ENCODE measurements at places on chromosomes 7 and 10.
A peak's percentile ranks its signal among the peaks of the same experiment; 100 is the strongest.

DNA sequence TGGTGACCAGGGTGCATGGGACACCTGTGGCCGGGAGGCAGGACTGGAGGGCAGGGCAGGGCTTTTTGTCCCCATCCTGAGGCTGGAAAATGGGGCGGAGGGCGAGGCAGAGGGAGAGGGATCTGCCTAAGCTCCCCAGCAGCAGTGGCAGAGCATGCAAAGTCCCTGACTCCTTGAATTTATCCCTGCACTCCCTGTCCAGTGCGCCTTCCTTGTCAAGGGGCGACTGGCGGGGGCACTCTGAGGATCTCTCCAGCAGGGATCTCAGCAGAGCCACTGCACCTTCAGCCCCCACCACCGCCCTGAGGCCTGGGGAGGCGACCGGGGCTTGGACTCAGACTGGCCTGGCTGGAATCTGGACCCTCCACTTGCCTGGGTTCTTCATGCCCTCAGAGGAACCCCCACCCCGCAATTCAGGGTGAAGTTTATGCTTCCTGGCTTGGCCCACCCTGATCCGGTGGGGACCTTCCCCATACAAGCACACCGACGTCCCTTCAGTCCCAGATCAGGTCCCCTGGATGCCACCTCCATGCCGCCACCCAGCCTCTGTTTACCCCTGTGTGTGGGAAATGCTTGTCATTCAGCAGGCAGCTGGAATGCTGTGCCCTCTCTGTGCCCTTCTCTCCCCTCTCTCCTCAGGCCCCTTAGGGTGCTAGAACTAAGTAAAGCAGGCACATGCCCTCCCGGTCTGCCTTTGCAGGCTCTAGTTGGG is 46.3 kb downstream of the CDH23 start:
- no peak for DNase-seq

DNA sequence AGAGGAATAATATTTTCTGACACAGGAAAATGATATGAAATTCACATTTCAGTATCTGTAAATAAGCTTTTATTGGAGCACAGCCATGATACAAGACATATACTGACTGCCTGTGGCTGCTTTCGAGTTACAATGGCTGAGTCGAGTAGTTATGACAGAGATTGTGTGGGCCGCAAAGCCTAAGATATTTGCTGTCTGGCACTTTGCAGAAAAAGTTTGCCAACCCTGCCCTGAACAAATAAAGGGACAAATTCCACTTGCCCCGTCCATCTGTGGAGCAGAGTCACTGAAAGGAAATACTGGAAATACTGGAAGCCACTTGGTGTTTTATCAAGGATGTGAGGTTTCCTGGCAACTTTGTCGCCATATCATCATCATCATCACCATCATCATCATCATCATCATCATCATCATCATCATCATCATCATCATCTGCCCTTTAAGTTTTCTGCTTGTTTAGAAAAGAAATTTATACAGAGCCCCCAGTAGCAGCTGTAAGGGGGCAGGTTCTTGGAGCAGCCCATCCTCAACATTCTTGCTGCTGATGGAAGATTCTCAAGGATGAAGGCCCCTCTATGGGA is 85.8 kb downstream of the TCF7L2 start:
- DNase-seq, result no peak

DNA sequence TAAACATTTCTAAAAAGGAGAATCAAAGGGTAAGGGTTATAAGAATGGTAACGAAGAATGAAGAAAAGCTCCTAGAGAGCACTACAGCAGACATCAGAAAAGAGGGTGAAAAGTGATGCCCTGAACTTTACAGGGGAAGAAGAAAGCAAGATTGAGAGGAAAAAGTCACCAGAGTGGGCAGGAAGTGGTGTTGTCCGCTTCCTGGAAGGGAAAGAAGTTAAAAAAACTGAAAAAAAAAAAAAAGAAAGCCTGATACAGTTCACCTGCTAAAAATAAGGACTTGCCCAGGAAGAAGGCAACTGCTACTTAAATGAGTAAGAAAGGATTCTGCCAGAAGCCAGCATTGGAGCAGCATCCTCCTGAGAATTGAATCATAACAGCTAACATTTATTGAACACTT is 330.1 kb upstream of the PHF14 start:
- no peak for DNase-seq

DNA sequence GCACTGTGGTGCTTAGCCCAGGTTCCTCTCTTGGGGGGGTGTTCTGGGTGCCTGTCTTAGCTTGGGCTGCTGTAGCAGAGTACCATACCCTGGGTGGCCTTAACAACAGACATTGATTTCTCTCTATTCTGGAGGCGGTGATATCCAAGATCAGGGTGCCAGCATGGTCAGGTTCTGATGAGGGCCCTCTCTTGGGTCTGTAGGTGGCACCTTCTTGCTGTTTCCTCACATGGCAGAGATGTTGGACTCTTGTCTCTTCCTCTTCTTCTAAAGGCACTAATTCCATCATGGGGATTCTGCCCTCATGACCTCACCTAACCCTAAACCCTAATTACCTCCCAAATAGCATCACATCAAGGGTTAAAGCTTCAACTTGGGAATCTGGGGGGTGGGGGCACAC is 19.9 kb upstream of the CRHR2 start:
- DNase-seq, result no peak

- no peak for DNase-seq
These were observed 63.7 kb downstream of the PRKCQ start for GRCh38 chr10:6516281-6516928.

GRCh38 chr10:90977855-90978486 is 57.1 kb upstream of the ANKRD1 start:
- DNase-seq, result no peak

DNA sequence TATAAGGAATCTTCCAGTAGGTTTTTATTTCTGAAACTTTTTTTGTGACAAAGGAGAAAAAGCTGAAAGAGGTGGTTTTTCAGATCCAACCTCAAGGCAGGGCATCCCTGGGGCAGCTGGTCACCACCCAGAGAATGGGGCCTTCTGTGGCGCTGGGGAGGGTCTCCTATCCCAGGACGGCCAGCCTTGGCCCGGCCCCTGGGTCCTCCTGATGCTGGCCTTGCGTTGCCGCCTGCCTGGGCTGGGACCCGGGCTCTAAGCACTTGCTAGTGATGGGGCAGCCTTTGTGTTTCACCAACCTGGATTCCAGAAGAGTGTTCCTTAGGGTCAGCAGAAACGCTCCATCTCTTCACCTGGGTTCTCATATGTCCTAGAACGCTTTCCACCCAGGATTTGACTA is 16.3 kb downstream of the SHH start:
- DNase-seq, result no peak

GRCh38 chr10:123786896-123787295 is 104.7 kb downstream of the CPXM2 start:
- DNase-seq, result no peak

GRCh38 chr7:87876869-87877234 is 559 bp downstream of the DBF4 start:
- peak; percentile 47 for DNase-seq

GRCh38 chr7:159068893-159069448 is 75.7 kb downstream of the VIPR2 start:
- no peak for DNase-seq

- DNase-seq, result peak; percentile 46
These were observed 45.4 kb downstream of the SLC13A1 start for GRCh38 chr7:123154231-123154860.

DNA sequence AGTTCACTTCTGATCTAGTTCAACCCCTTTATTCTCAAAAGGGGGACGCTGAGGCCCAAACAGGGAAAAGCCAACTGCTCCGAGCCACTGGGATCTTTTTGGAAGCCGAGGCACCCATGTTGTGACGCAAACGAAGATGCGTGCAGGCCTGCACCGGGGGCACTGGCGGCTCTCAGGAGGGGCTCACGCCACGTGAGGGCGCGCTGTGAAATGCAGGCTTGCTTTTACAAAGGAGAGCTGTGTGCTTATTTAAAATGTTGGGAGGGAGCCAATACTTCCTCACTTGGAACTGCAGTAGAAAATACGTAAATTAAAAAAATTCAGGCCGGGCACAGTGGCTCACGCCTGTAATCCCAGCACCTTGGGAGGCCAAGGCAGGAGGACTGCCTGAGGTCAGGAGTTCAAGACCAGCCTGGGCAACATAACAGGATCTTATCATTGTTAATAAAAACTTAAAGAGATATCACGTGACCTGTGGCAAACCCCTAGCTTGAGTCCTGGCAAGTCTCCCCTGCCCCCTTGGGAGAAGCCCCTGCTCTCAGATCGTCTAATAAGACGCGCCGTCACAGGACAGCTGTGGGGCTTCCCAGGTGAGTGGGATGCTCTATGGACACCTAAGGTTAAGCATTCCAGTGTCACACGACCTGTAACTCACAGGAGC is 16.3 kb downstream of the BRI3 start:
- no peak for DNase-seq

GRCh38 chr10:32985775-32986350 is 27.8 kb upstream of the ITGB1 start:
- no peak for DNase-seq

GRCh38 chr10:128875956-128876736 is 590.9 kb upstream of the MGMT start:
- no peak for DNase-seq

DNA sequence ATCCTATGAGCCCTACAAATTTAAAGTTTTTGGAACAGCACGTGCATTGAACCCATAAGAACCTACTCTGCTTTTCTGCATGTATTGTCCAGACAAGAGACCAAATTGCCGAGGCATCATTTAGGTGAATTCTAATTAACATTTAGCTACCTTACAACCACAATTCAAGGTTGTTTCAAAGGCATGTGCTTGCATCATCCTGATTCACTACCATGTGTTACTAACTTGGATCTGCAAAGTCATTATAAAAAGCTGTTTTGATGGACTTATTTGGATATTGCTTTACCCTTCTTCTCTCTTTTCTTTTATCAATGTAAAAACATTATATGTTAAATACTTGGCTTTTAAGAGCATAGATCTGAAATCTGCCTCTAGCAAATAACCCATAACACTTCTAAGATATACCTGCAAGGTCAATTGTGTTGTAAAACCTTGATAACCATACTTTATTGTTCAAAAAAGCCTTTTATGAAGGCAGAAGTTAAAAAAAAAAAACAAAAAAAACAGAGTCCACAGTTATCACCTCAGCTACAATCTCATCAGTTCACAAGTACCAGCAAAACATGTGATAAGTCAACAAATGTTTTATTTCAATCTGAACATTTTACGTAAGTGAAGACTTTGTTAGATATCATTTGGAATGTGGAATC is 51.9 kb downstream of the CFTR start:
- DNase-seq, result no peak

GRCh38 chr7:79927116-79927515 is 207.5 kb upstream of the GNAI1 start:
- no peak for DNase-seq

- DNase-seq, result no peak
These were observed 59.1 kb upstream of the SMNDC1 start for GRCh38 chr10:110363572-110364411.

GRCh38 chr7:141074162-141074991 is 513 bp downstream of the TMEM178B start:
- DNase-seq, result peak; percentile 14

GRCh38 chr10:56319386-56319785 is 41.7 kb downstream of the ZWINT start:
- no peak for DNase-seq

- DNase-seq, result peak; percentile 49
These were observed at the start of gene JMJD1C for GRCh38 chr10:63465293-63466143. JMJD1C (minus strand) TSS chr10:63465977; CDS start chr10:63465662, 315 bp downstream.

DNA sequence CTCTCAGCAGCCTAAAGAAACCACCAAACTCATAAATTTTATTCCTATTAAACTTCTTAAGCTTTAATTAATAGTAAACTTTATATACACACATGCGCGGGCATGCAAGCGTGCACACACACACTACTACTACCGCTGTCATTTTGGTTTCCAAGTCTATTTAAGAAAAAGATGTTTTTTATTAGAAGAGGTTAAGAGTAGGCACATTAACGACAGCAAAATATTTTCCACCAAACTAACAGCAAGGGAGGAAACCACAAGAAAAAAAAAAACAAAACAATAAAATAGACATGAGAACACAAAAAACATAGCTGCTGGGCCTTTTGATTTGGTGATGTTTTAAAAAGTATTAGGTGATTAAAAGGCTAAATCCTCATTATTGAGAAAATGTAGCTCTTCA is 28.6 kb downstream of the RTKN2 start:
- no peak for DNase-seq

DNA sequence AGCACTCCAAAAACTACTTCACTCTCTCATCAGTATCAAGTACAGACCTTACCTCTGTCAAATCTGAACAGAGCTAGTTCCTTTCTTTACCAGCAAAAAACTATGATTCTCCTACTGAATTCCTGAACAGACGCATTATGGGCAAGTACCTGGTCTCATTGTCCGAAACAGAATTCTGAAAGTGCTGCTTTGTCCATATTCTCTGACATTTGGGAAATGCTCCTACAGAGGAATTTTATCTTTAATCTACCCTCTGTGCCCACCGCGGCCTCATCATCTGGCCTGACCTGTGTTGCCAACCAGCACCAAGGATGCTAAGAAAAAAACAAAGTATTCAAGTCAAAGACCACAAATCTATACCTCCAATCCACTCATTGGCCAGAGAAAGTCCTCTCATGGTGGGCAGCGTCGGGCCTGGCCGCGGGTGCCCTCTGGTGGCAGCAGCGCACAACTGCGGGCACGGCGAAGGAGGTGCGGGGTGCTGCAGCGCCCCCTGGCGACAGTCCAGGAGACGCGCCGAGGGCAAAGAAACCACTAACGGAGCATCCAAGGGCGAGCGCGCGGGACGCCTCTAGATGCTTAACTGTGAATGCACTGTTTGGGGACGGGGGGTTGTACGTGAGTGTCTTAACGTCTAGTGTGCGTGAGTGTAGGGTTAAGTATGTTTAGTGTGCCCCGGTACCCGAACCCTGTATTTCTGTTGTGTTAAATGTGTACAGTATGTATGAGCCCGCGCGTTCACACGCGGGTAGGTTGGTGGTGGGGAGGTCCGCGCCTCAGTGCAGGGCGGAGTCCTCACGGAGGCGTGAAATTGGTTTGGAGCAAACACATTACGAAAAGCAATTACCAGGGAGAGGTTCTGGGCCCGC is 5.0 kb upstream of the GBX1 start:
- peak; percentile 80 for DNase-seq

DNA sequence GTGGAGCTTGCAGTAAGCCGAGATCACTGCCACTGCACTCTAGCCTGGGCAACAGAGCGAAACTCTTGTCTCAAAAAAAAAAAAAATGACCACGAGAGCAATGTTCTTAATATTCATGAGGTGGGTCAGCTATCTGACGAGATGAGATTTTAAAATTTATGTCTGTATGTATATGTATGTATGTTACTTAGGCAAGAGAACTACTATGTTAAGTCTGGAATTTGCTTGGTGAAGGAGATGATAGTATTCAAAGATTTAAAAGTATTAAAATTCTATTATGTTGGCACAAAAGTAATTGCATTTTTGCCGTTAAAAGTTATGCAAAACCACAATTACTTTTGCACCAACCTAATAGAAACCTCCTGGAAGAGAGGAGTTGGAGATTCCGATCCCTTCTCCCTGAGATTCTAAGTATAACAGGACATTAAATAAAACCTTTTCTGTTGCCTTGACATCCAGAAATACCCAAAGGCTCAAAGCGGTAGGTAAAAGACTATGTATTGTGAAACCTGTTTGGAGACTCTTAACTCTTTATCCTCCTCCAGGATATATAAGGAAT is 114.3 kb upstream of the TNS3 start:
- no peak for DNase-seq

Data from stimulated activated CD4-positive, alpha-beta T cell treated with anti-CD3 and anti-CD28 coated beads, Interleukin-2, amount 100 ng/mL, for 48 hours (primary cell).